ENCODE measurements at places on chromosomes 4 and X.

- DNase-seq: no peak
Observed at GRCh38 chr4:70531981-70532380, 13.6 kb downstream of the AMTN start.

DNA sequence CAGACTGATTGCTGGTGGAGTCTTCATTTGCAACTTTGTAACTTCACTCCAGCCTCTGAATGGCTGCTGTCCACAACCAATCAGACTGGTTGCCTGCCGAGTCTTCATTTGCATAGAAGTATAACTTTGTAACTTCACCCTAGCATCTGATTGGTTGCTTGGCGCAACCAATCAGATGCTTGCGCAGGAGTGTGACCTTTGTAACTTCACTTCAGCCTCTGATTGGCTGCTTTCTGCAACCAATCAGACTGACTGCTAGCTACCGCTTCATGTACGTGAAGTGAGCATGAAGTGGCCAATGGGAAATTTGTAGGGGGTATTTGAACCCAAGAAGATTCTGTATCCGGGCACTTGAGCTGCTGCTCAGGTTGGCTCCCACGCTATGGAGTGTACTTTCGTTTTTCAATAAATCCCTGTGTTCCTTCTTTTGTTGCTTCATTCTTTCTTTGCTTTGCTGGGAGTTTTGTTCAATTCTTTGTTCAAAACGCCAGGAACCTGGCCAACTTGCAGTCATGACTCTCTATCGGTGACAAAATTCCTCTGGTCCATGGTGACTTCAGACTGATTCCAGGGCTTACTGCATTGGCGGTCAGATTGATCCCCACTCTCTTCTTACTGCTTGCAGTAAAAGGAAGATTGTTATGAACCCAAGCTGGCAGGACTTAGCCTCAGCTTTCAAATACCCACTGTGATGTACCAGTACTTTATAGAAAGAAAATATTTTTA lies 46.4 kb upstream of the FGG start:
- no peak for DNase-seq

DNA sequence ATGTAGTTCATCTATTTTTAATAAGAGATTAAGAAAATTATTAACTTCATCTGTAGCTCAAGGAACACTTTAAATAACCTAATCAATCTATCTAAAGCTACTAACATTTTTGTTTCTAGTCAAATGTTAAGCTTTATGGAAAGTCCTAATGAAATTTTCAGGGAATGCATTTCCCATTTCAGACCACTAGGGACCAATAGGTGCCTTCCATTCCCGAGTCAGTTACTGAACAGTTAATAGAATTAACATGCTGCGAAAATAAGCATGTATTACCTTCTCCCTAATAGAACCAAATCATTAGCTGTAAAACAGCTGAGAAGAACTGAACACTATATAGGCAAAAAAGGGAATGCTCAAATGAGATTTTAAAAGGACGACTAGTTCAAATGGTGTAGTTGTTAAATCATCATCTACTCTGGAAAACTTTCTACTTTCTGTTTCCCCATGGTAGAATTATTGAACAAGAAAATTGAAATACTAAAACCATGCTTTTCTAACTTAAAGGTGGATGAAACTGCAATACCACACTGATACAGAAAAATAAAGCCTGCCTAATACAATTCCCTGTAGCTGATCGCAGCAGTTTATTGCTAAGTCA lies 22.5 kb downstream of the STX18 start:
- no peak for DNase-seq

DNA sequence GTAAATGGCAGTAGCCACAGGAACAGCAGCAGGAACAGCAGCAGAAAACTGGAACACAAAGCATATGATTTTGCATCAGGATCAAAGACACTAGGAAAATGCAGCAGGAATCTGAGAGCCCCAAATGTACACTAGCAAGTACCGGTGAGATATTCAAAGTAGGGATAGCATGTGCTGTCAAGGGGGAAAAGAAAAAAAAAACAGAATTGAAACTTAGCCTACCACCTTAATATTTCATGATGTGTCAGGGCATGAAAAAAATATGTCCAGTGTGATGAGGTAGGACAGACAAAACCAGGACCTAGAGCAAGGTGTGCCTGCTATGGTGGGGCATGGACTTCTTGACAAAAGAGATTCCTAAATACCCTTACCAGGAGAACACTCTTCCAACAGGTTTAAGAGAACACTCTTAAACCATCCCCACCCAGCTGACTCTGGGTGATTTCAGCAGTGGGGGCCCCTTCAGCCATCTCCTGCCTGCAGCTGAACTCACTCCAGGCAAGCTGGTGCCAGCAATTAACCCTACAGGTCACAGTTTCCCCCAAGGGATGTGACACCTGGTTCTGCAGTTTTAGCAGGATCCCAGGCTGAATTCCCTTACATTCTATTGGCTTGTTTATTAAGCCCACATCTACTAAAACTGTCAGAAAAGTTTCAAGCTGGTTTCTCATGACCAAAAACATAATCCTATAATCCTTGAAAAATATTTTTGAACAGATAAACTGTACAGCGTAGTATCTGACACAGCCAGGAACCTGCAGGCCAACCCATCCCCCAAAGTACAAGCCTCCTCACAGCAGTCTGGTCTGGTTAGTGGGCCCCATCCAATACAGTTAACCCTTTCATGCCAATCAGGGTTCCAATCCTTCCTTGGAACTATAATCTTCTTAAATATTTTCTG lies 62.9 kb upstream of the FMR1 start:
- DNase-seq: no peak

All from AG09309 (cell line).